ENCODE measurements at places on chromosomes 13 and 19. TPM values are rescaled to one million over a fixed set of nuclear protein-coding genes. Genes with fewer than 3 reads are reported as not detected.

DNA sequence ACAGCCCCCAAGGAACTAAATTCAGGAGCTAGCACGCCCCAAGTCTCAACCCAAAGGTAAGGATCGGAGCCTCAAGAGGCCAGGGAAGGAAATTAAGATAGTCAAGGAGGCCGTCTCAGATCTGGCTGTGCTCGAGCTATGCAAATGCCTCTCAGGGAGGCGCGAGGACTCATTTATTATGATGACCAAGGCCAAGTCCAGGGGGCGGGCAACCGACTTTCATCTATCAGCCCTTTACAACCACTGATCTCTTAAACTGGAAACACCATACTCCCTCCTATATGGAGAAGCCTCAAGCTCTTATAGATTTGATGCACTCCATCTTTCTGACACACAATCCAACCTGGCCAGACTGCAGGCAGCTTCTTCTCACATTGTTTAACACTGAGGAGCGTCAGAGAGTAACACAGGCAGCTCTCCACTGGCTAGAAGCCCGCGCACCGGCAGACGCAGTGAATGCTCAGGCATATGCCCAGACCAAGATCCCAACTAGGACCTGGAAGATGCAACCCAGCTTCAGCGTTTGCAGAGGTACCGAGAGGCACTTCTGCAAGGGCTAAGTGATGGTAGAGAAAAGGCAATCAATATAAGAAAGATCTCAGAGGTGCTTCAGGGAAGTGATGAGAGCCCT, 9.6 kb upstream of the SLC15A1 start:
- no peak overlapping the region for H3K4me3 ChIP-seq
- no peaks in the 10 kb centered on the region for H3K36me3 ChIP-seq
- no peak for DNase-seq
- H3K4me1 ChIP-seq, result no peaks in the 10 kb centered on the region

DNA sequence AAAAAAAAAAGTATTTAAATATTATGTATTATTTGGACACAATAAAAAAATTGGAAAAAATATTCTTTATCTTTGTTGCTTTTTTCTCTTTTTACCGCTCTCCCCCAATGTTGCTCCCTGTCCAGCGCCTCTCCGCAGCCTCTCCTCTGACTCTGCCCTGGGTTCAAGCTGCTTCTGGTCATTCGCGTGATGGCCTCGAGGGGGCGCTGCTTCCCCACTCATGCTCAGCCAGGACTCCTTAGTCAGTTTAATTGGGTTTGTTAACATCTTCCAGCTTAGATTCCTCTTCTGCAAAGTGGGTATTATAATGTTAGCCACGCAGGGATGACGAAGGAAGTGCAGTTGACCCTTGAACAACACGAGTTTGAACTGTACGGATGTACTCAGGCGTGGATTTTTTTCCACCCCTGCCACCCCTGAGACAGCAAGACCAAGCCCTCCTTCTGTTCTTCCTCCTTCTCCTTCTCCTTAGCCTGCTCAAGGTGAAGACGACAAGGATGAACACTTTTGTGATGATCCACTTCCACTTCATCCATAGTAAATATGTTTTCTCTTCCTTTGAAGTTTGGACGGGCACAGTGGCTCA, 4.9 kb upstream of the NWD1 start:
- peaks cover 43% of the 10 kb centered on the region for H3K4me1 ChIP-seq
- H3K36me3 ChIP-seq, result no peaks in the 10 kb centered on the region
- DNase-seq, result peak; percentile 77
- peak overlapping the region; percentile 8 for H3K27ac ChIP-seq
- no peak overlapping the region for H3K4me3 ChIP-seq

- H3K27me3 ChIP-seq, result no peaks in the 10 kb centered on the region
- H3K4me1 ChIP-seq, result no peaks in the 10 kb centered on the region
- H3K4me3 ChIP-seq, result no peak overlapping the region
- no peak for DNase-seq
- no peak overlapping the region for H3K27ac ChIP-seq
Measured at GRCh38 chr19:50258918-50259372, 55.5 kb downstream of the MYH14 start.

- peaks cover 3% of the 10 kb centered on the region for H3K27me3 ChIP-seq
- peak; percentile 69 for DNase-seq
- no peak overlapping the region for H3K27ac ChIP-seq
- H3K36me3 ChIP-seq, result no peaks in the 10 kb centered on the region
- peaks cover 16% of the 10 kb centered on the region for H3K4me1 ChIP-seq
Measured at GRCh38 chr19:17001603-17002183, 24.9 kb downstream of the CPAMD8 start.

DNA sequence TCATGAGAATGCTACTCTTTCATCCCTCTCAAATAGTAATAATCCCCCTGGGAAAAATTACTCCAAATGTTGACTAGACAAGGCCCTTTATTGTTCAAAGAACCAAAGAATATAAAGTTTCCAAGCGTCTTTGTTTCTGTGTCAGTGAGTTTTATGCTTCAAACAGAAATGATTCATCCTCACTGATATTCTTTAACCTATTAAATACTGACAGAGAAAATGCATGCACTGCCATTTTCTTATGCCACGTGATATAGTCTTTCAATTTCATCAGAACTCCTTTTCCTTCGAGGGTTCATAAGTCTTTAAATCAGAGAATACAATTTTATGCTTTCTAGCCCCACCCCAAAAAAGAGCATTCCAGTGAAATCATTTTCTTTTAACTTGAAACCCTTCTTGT, 211.6 kb downstream of the SHISA2 start:
- H3K27me3 ChIP-seq, result peaks cover 3% of the 10 kb centered on the region
- H3K4me3 ChIP-seq, result no peak overlapping the region
- no peak overlapping the region for H3K27ac ChIP-seq
- H3K4me1 ChIP-seq, result no peaks in the 10 kb centered on the region

GRCh38 chr13:90833951-90834350, 513.5 kb upstream of the MIR17HG start:
- no peak overlapping the region for H3K4me3 ChIP-seq
- no peaks in the 10 kb centered on the region for H3K27me3 ChIP-seq
- no peak overlapping the region for H3K27ac ChIP-seq
- H3K4me1 ChIP-seq, result no peaks in the 10 kb centered on the region

DNA sequence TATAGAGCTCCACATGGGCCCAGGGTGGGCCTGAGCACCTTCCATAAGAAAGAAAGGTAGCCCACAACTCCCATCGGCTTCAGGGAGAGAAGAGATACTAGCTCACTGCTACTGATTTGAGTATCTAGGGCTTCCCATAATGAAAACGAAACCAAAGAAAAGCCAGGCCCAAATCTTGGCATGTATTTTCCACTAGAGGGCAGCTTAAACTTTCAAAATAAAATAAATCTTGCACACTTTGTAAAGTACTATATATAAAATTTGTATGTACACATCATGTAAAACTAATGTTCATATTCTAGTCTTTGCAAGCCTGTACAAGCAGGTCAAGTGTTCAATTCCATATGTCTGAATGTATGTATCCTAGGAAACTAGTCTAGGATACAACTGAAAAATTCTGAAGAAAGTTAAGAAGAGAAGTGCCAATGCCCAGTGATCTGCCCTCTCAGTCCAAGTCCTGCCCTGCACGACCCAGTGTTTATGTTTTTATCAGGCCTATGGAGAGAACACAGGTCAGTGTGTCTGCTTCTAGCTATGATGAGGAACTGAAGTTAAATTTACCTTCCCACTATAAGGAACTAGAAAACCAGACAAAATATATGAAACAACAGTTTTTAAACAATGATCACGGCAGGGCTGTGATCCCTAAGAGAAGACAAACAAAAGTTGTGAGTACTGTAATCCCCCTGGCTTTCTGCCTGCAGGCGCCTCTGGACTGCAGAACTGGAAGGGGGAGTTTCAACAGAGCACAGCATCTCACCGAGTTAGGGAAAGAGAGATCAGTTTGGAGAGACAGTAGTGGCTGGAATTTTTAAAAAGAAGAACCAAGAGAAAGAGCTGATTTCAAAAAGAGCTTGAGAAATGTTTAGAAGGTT, 475.7 kb downstream of the UQCRFS1 start:
- no peaks in the 10 kb centered on the region for H3K36me3 ChIP-seq
- no peak overlapping the region for H3K4me3 ChIP-seq
- no peak overlapping the region for H3K27ac ChIP-seq
- no peaks in the 10 kb centered on the region for H3K27me3 ChIP-seq

DNA sequence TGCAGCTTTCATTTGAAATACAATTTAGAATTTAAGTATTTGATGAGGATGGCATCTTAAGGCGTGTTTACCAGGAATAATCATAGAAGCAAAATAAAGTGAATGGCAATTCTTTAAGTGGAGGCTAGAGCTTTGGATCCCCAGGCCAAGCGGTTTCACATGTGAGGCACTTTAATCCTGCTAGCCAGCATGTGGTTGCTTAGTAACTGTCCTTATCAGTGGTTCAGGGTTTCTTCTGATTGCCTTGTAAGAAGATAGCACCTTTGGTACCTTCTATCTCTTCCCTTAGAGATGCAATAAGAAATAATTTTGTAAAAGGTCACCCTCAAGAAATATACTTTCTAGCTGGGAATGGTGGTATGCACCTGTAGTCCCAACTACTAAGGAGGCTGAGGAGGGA, 38.9 kb upstream of the SERP2 start:
- H3K4me3 ChIP-seq, result no peak overlapping the region
- H3K36me3 ChIP-seq, result no peaks in the 10 kb centered on the region
- no peaks in the 10 kb centered on the region for H3K4me1 ChIP-seq
- H3K27me3 ChIP-seq, result no peaks in the 10 kb centered on the region
- no peak for DNase-seq

DNA sequence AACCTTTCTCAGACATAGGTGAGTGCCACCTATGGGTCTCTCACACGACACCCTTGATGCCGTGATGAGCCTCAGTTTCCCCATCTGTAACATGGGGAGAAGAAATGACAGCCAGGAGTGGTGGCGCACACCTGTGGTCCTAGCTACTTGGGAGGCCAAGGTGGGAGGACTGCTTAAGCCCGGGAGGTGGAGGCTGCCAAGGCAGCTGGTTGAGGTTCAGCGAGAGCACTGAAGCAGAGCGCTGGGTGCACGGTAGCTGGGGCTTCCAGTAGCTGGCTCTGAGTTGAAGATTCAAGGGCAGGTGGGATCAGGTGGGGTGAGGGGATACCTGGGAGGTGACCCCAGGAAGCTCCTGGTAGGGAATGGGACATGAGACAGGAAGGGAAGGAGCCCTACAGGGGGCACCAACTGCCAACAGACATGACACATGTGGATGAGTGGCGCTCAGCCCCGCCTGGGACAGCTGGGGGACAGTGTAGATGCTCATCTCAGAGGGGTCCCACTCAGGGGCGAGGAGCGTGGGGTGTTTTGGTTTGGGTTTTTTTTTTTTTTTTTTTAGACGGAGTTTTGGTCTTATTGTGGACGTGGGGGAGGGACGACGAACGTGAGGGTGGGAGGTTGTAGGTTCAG, 6.5 kb upstream of the SSBP4 start:
- no peaks in the 10 kb centered on the region for H3K36me3 ChIP-seq
- no peaks in the 10 kb centered on the region for H3K27me3 ChIP-seq
- DNase-seq, result no peak
- peaks cover 46% of the 10 kb centered on the region for H3K4me1 ChIP-seq
- H3K4me3 ChIP-seq, result no peak overlapping the region
- no peak overlapping the region for H3K27ac ChIP-seq

GRCh38 chr13:30105381-30105780, 202.0 kb downstream of the KATNAL1 start:
- H3K4me3 ChIP-seq, result no peak overlapping the region
- H3K27ac ChIP-seq, result no peak overlapping the region
- no peak for DNase-seq
- no peaks in the 10 kb centered on the region for H3K4me1 ChIP-seq
- H3K27me3 ChIP-seq, result no peaks in the 10 kb centered on the region
- H3K36me3 ChIP-seq, result no peaks in the 10 kb centered on the region

GRCh38 chr13:101190976-101191375, 225.3 kb downstream of the NALCN start:
- DNase-seq, result no peak
- no peaks in the 10 kb centered on the region for H3K36me3 ChIP-seq

- H3K27ac ChIP-seq, result no peak overlapping the region
- no peak overlapping the region for H3K4me3 ChIP-seq
- H3K36me3 ChIP-seq, result peaks cover 6% of the 10 kb centered on the region
- no peaks in the 10 kb centered on the region for H3K4me1 ChIP-seq
- no peak for DNase-seq
- H3K27me3 ChIP-seq, result no peaks in the 10 kb centered on the region
Measured at GRCh38 chr19:55266404-55266803, 7.6 kb upstream of the PPP6R1 start.

The ZNF787 gene
- 47.7 TPM for total RNA-seq

The SIAH3 gene
- not detected for total RNA-seq

The DKKL1 gene
- 1.2 TPM for total RNA-seq

The CEACAM8 gene
- not detected for total RNA-seq

The DPP9 gene
- total RNA-seq, result 115 TPM

The TNFSF13B gene
- total RNA-seq, result 4.5 TPM

The TPTE2 gene
- total RNA-seq, result not detected

The ZNF135 gene
- total RNA-seq, result 10.0 TPM

The ZNF492 gene
- total RNA-seq, result 0.92 TPM

The ZNF350 gene
- total RNA-seq, result 50.2 TPM

The TGFBR3L gene
- total RNA-seq, result not detected

The KLK6 gene
- not detected for total RNA-seq

The ZFP30 gene
- 27.0 TPM for total RNA-seq

Data from B cell (primary cell).